ENCODE measurements at places on chromosomes 7 and 10.
A peak's percentile ranks its signal among the peaks of the same experiment; 100 is the strongest.

DNA sequence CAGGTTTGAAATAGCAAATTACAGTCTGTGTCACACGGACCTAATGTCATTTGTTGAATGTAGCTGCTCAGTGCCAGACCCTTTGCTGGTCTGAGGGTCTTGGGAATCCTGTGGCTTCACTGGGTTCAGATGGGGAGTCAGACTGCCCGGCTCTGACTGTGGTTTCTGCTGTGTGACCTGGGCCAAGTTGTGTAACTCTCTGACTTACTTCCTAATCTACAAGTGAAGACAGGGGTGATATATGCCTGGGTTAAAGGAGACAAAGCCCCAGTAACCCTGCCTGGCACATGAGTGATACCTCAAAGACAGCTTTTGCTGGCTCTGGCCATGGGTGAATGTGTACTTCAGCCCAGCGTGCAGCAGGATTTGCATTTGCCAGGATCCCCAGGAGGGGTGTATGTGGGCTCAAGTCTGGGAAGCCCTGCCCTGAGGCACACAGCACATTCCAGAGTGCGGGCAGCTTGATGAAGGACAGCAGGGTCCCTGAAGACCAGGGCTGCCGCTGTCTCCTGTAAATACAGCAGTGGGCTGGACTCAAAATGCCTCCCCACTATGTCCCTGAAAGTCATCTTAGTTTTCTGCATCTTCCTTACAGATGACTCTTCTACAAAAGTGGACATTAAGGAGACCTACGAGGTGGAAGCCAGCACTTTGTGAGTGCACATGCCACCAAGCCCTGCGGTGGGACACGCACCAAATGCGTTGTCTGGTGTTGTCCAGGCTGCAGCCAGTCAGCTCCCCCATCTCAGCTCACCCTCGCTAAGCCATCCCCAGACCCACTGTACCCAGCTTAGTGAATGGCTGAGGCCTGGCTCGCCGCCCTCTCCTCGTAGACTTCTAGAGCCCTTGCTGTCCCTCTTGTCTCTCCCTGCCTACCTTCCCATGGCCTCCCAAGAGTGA, 16.4 kb downstream of the NACAD start:
- no peak for DNase-seq

DNA sequence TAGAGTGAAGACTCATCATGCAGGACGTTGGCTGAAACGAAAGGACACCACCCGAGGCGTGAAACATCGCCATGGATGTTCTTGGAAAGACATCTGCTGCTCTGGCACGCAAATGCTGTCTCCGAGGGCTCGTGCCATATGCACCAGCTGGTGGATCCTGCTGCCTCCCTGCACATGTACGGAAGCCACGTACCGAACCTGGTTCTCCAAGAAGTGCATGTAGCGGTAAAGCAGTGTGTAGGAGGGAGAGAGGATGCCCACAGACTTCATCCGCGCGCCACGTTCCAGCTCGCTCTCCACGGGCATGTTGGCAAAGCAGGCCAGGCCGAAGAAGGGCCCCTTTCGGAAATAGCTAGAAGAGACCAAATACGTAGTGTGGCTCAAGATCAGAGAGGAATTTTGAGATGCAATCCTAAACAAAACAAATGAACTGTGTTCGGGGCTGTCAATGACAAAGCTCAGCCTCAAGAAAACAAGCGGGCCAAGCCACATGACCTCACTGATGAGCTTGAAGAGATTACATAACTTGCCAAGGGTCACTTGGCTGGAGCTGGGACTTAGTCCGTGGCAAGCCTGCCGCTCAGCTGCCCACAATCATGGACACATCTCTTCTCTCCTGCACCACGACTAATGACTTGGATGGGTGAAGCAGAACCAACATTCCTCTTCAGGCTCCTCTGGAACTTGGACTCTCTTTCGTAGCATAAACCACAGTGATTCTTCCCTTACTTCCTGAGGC, 16.5 kb downstream of the DENND11 start:
- no peak for DNase-seq

- no peak for DNase-seq
Observed at GRCh38 chr10:21648040-21648439, 114.0 kb downstream of the MLLT10 start.

DNA sequence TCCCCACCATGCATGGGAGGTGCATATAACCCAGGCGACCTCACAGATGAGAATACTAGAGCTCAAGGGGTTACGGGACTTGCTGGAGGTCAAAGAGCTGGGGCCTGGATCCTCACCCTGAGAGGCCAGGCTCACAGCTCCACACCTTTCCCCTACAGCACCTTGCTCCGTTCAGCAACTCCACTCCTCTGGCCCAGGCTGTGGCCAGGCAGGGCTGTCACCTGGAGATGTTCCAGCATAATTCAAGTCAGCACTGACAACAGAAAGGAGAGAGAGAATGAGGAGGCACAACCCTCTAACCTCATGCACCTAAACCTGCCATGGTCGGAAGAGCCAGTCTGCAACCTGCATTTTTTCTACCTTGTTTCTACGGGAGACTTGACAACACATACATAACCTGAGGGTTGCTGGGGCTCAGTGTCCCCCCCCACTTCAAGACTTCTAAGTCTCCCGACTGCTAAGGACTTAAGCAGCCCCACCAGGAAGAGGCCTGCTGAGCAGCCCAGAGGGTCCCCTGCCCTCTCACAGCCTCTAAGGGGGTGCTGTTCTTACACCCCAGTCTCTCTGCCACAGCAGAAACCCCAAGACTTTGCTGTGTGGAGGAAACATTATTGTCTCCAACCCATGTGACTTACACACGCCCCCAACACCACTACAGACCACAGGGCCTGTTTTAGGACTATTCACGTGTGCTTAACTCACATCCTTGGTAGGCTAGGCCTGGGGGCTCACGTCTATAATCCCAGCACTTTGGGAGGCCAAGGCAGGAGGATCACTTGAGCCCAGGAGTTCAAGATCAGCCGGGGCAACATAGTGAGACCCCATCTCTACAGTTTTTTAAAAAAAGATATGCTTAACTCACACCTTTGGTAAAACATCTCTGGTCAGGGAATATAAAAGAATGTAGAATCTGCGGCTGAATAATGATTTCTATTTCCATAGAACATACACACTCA, 175.6 kb downstream of the FAM107B start:
- no peak for DNase-seq

GRCh38 chr7:20107582-20107981, 109.6 kb downstream of the MACC1 start:
- peak; percentile 19 for DNase-seq

DNA sequence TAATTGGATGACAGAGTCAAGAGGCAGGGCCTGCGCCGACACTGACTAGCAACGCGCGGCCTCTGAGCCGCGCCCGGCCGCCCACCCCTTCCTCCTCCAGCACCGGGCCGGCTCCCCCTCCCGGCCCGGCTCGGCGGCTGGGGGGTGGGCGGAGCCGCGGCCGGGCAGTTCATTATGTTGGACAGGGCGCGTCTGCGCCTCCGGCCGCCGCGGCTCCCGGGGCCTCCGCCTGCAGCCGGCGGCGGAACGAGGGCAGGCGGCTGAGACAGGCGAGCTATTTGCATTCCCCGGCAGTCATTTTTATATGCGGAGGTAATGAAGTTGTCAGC, 106.7 kb downstream of the SNX10 start:
- DNase-seq = peak; percentile 32

DNA sequence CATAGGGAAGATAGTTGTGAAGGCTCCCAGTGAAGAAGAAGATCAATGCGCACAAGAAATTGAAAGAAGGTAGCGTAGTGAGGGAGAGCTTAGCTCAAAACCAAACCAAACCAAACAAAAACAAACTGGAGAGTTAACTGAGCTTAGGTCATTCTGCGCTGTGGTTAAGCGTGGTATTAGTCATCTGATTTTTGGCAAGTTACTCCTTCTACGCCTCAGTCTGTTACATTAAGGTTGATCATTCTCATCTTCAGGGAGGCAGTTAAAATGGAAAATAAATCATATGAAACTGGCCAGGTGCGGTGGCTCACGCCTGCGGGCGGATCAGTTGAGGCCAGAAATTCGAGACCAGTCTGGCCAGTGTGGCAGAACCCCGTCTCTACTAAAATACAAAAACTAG, 259.7 kb downstream of the EXOC4 start:
- DNase-seq = peak; percentile 72

GRCh38 chr7:146922782-146923181, 806.2 kb downstream of the CNTNAP2 start:
- no peak for DNase-seq

- DNase-seq = no peak
Observed at GRCh38 chr10:125127986-125128385, 32.4 kb downstream of the CTBP2 start.

DNA sequence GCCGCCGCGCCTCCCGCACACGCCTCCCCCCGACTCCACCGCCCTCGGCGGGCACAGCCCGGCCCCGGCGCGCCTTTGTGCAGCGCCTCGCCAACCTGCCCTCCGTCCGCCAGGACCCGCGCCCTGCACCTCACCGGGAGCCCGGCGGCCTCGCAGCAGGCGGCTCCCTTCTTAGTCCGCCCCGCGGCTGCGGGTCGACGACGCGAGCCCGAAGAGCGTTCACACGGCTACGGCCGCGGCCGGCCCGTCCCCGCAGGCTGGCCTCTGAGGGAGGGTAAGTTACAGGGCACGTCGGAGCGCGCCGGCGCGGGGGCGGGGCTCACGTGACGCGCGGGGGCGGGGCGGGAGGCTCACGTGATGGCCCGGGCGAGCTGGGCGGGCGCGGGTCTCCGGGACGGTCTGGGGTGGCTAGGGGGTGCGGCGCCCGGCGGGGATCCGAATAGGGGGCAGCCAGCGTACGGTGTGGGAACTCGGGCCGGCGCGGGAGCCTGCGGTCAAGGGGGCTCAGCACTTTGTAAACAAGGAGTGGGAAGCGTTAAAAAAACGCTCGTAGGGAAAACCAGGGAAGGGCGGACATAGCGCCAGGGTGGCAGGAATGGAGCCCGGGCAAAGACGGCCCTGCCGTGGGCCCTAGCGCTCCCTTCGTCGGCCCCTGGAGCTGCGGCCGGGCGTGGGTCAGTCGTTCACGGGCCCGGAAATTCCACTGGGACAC, at the start of gene ARHGAP12:
ARHGAP12 (minus strand) TSS at position 283 of the 712 bp plus-strand sequence. CDS start 19,976 bp downstream, outside the sequence.
- DNase-seq = peak; percentile 82

DNA sequence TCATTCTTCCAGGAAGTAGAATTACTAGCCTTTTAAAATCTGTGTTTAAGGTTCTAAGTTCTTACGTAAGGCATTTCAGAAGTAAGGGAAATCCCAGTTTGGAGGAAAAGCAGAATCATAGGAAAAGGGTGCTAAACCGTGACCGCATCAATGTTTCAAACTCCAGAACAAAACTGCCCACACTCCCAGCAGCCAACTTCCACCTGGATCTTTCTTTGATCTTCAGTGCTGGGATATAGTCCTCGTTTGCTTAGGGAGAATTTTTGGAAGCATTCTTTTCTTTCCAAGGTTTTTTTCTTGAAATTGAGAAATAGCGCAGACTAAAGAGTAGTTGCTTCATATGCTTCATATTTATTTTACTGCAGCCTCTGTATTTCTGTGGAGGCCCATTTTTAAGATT, 8.9 kb downstream of the PROSER2 start:
- DNase-seq = no peak

DNA sequence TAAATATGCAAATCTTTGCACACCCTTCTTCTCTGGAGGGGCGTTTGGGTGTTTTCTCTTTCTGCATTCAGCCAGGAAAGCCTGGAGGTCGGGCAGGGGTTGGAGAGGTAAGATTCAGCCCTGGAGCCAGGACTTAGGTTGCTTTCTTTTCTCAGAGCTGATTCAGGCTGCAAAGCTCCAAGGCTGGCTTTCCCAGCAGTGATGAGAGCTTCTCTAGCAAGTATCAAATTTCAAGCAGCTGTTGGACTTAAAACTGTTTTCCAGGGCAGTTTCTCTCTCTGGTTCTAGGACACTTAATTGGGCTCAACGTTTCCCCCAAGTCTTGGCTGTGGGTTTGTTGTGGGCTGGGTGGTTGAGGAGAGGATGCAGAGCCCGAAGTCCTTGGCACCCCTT, 608 bp downstream of the AKR1B10 start:
- peak; percentile 64 for DNase-seq

DNA sequence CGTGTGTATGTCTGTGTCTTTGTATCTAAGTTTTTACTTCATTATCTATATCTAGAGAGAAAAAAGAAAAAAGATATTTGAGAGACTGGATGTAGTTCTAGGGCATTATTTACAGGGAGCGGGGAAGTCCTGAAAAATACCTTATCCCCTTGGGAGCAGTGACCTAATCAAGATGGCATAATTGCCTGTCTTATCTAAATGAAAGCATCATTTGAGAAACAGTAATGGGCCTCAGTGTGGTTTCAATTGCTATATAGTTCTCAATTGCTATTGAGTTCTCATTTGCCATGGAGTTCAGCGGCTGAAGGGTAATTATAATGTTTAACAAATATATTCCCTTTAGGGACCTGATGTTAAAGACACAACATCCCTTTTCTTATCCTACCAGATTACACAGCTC, 216.5 kb downstream of the PLXNA4 start:
- DNase-seq = no peak

Measured in fibroblast of pulmonary artery (primary cell).